Central memory CD4-positive, alpha-beta T cell (primary cell): ENCODE measurements at places on chromosomes 2 and 18.

DNA sequence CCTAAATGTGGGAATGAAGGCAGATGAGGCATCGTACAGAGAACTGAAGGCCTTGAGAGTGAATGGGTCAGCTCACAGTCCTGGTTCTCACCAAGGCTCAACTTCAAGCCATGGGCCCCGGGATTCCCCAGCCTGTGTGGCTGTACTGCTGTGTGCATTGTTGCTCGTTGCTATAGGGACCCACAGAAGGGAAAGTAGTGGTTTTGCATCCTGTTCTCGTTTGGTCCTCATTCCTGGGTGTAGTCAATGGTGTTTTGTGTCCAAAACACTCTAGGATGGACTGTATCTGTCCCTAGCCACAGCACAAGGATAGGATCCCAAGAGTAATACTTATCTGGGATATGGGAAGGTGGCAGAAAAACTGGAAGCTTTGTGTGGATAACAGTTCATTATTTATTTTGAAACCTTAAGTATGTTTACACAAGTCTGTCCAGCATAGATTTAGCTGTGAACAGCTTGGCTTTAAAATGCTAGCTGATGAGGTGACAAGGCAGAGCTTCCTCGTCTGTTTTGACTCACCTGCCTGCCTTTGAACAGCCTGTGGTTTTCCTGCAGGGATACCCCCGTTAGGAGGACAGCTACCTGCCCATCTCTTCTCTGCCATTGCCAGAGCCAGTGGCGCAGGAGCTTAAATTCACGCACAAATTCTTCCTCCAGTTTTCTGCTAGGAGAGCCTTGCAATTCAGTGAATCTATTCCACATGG lies 85.0 kb downstream of the WDSUB1 start:
- DNase-seq: peak; percentile 51

- DNase-seq: no peak
Measured at GRCh38 chr2:12754643-12755042, 37.9 kb downstream of the TRIB2 start.

GRCh38 chr2:19902216-19902740 lies 495 bp upstream of the TTC32 start:
- DNase-seq: no peak

DNA sequence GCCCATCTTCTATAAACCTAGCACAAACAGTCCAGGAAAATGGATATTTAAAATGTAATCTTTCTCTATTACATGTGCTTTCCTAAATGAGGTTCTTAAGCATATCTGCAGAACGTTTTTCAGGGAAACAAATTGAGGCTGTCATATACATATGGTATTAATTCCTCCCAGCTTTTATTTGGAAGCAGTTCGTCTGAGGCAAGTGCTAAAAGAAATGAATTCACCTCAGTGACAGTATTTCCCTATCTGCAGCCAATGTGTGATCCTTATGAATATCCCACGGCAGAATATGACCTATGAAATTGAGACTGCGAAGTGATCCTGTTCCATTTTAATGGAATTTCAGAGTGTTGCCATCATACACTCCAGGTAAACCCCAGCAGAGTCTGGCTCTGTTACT lies 7.1 kb downstream of the MYOM1 start:
- no peak for DNase-seq

DNA sequence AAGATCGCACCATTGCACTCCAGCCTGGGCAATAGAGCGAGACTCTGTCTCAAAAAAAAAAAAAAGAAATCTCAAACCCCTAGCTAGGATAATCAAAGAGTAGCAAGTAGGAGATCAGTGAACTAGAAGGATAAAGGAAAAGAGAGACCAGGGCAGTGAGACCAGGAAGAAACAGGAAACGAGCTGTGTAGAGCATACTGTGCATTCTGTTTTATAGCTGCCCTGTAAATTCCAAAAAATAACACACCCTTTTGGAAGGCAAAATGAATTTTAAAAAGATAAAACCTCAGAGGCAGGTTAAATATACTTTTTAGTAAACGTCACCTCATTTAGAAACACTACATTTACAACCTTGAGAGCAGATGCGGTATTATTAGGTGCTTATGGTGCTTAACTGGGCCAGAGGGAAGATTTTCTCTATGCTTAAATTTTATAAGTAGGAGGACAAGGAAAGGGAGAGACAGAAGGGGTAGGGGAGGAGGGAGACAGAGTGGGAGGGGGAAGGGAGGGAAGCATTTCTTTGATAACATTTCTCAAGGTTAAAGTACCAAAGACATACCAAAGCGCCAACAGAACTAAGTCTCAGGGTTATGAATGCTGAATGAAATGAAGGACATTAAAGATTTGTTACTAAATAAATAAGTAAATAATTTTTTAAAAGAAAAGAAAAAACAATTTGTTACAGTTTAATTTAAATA lies 30.1 kb downstream of the FEZ2 start:
- DNase-seq: no peak

DNA sequence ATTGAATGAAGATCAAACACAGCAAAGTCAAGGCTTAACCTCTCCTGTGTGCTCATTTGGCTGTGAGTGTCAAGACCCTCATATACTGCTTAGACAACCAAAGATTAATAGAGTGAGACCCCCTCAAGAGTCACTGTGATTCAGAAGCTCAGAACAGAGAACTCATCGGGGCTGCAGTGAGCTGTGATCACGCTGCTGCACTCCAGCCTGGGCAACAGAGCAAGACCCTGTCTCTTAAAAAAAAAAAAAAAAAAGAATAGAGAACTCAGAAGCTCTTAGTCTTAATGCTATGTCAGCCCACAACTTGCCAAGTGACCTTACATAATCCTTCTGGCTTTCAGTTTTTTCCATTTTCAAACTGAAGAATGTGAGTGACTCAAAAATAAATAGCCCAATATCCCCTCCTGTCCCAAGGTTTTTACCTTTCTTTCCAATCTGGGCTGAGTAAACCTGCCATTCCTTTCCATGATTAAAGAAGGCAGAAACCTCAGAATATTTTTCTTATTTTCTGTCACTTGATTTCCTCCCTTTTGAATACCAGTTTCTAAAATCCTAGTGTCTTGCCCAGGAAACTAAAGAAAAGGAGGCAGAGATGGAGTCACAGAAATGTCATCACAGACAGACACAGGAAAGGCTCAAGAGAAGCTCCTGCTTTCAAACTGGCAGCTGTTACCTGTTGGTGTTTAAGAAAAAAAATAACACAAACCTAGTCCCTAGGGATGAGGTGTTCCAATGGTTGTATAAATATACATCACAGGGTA lies 102.4 kb downstream of the CACNB4 start:
- DNase-seq: no peak

DNA sequence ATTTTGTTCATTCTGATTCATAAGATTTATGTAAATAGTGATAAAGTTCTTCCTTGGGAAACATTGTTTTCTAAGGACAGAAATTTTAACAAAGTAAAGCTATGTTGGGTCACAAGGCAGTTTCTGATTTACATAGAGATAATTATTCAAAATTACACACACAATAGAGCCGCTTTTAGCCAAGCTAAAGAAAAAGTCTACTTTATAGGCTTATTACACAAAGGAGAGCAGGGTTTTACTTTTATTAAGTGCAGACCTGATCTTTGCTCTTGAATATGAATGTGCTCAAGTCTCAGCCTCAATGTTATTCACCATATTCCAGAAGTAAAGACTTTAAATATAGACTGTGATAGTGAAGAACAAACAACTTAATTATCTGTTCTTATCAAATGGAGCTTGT lies 787.8 kb upstream of the LINC00305 start:
- DNase-seq: no peak

DNA sequence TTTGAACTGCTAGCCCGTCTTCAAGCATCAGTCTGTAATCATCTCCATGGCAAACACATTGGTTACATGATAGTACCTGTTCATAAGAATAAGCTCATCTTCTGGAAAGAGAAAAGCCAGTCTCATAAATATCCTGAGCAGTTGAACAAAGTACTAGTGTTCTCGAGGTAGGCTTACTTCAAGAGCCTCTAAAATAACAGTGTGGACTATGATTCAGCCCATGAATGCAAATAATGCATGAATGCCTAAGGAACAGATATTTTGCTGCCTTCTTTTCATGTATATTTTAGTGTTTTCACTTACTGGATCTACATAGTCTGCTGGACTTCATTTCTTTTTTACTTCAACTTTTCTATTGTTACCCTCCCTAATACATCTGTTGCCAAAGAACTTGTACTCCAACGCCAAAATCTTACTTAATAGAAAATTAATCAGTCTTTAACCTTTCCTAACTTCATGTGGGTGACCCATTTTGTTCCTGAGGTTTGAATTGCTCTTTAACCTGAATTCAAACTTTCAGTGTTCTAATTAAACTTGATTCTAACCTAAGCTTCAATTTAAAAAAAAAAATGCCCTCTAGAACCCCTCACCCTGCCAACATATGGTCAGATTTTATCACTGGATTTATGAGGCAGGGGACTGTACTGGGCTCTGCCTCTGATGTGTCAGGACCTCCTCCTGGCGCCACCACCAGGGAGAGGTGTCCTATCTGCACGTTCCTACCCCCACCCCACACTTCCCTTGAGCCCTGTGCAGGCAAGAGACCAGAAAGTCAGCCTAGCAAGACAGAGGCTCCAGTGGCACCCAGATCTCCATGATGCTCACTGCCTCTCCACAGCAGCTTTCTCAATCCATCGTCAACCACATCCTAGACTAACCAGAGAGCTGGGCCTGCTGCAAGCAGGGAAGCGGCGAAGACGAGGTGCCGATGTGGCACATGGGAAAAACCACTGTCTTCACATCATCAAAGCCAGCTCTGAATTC lies 264.7 kb upstream of the ID2 start:
- DNase-seq: no peak

DNA sequence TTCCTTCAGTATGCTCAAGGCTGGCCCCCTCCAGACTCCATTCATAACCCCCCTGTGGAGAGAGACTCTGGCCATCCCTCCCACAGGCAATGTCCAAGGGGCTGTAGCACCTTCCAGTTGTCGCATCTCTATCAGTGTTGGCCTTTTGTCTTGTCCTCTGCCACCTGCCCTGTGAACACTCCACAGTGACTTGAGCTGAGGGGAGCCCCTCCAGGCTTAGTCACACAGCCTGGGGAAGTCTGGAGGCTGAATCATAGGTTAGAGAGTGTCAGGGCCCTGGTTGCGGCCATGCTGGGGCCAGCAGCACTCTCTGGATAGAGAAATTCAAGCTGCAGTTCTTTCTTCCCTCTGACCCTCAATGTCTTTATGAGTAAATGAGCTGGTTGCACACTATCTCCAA lies 64.7 kb downstream of the GYPC start:
- no peak for DNase-seq
